ENCODE measurements at places on chromosomes 12 and 14.

DNA sequence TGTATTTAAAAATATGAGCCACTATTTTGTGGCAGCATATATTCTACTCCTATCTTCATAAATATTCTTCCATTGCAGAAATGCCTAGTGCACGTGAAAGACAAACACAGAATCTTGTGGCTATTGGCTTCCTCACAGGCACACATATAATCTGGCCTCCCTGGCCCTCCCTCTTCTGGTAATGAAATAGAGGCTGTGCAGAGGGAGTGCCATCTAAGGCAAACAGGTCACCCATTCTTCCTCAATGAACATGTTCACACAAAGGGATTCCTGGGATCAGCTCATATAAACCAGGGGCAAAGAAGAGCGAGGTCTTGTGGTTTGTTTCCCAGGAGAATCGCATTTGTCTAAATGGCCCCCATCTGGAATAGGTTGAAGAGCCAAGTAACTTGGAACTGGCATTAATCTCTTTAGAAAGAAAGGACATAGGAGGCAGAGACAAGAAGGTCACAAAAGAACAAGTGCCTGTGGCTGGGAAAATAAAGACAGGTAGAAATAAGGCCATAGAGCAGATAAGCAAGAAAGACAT is 171.6 kb upstream of the PTPRQ start:
- DNase-seq: no peak

DNA sequence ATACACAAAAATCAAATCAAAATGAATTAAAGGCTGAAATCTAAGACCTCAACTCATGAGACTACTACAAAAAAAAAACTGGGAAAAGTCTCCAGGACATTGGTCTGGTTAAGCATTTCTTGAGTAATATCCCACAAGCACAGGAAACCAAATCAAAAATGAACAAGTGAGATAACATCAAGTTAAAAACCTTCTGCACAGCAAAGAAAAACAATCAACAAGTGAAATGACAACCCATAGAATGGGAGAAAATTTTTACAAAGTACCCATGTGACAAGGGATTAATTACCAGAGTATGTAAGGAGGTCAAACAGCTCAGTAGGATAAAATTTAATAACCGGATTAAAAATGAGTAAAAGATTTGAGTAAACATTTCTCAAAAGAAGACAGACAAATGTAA is 338.7 kb downstream of the SLC16A7 start:
- no peak for DNase-seq

DNA sequence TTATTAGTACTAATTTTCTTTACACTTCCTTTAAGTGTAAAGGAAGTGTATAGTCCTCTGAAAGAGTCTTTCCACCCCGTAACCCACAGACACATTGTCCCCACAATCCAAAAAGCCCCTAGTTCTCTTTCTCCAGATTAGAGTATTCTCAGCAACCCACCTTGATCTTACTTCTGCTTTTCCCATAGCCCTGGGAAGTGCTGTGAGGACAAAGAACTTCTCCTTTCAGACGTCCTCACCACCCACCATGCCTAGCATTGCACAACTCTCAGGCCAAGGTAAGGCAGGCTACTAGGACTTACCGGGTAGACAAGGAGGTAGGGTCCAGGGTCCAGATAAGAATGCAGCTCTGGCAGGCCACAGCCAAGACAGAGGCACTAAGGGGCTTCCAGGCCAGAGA is 7.4 kb downstream of the AAAS start:
- peak; percentile 86 for DNase-seq

DNA sequence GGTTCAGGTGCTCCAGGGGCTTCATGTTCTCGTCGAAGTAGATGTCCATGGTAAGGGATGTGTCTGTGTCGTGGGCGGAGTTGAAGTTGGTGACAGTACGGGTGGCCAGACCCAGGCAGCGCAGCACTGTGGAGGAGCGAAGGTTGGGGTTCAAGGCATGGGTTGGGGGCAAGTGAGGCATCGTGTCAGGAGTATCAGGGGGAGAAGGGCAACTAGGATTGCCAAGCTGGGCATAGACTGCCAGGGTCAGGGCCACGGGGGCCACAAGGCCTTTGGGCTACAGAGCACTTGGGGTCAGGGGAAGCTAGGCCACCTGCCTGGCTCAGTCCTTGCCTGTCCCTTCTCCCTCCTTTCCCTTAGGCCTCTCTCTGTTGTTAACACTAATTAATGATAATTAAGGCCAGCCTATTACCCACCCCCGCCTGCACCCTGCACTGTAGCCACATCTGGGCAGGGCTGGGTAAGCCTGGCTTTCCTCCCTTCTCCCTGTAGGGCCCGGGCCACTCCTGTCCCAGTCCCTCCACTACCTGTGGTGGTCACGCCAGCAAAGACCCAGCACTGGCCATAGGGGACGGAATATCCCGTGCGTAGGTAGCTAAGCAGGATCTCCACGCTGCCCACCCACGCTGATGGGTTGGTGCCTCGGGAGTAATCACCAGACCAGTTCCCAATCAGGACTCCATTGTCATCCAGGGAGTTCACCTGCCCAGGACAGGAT is 4.3 kb downstream of the TGM1 start:
- DNase-seq: no peak

GRCh38 chr12:47858511-47859266 is 39.0 kb upstream of the HDAC7 start:
- no peak for DNase-seq

GRCh38 chr12:109533487-109533740 is 39.9 kb downstream of the MMAB start:
- DNase-seq: no peak

GRCh38 chr12:77352946-77353345 is 287.6 kb upstream of the E2F7 start:
- no peak for DNase-seq

DNA sequence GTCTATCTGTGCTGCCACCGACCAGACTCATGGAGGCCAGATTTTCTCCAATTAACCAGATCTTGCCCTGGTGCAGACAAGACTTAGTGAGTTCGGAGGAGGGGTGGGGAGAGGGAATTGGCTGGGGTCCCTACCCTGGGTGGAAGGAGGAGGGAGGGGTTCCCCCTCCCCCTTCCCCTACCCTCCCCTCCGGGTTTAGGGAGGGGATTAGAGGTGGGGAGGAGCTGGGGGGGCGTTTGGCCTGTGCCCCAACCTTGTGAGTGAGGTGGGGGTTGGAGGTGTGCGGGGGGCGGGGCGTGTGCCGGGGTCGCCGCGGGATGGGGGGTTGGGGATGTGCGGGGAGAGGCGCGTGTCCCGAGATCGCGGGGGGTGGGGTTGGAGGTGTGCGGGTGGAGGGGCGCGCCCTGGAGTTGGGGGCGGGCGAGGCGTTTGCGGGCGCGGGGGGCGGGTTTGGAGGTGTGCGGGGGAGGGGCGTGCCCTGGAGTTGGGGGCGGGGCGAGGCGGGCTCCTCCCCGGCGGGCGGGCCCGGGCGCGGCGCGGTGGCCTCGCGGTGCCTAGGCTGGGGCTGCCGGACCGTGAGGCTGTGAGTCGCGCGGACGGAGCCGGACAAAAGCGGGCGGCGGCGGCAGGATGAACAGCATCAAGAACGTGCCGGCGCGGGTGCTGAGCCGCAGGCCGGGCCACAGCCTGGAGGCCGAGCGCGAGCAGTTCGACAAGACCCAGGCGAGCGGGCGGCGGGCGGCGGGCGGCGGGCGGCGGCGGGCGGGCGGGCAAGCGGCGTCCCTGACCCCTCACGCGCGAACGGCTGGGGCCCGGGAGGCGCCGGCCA is at the start of gene HIP1R:
Gene HIP1R (plus strand): TSS at position 537 of the 829 bp plus-strand sequence. CDS start 94 bp downstream, at position 631.
- DNase-seq: peak; percentile 58

DNA sequence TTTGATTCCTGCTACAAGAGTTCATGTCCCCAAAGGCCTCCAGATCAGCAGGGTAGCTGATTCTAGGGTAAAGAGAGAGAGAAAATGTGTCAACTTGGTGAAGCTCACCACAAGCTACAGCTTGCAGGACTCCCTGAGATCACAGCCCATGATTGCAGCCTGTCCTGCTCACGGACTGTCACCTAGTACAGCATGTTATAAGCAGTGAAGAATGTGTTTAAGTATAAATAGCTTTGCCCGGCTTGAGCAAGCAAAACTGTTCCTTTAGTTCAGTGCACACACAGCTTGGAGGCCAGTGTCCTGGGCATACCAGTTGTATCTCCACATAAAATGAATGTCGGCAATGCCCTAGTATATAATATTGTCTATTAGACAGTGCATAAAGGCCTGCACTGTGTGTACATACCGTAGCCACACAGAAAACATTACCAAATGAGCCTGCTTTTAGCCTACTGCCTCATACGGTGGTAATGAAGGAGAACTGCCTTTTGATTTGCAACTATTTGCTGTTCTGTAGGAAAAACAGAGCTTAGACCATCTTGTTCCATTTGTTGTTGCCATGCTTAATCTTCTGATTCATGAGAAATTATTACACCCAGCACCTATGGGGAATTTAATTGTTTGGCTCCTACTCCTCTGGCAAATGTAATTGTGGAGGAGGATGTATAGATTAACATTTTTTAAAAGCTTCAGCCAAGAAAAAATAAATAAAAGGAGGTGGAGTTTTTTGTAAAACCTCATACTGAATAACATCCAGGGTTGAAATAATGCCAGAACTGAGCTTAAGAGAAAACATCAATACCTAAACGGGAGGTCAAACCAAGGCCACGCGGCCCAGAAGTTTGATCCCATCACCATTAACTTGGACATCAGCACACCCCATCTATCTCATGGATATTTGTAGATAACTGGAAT is 108.1 kb upstream of the G2E3 start:
- no peak for DNase-seq

DNA sequence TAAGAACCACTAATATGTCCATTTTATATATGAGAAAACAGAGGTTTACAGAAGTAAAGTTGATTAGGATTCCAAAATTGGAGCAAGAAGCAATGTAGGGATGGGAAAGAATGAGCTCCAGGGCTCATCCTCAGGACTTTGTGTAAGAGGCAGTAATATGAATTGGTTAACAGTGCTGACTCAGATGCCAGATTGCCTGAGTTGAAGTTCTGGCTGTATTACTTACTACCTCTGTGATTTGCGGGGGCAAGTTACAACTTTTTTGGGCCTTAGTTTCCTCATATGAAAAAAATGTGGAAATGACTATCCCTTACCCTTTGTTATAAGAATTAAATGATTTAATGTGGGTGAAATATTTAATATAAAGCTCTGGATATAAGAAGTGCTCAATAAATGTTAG is 35.1 kb upstream of the PPP2R5E start:
- DNase-seq: no peak

- DNase-seq: no peak
Observed at GRCh38 chr12:102950950-102951619, 6.4 kb upstream of the ASCL1 start.

DNA sequence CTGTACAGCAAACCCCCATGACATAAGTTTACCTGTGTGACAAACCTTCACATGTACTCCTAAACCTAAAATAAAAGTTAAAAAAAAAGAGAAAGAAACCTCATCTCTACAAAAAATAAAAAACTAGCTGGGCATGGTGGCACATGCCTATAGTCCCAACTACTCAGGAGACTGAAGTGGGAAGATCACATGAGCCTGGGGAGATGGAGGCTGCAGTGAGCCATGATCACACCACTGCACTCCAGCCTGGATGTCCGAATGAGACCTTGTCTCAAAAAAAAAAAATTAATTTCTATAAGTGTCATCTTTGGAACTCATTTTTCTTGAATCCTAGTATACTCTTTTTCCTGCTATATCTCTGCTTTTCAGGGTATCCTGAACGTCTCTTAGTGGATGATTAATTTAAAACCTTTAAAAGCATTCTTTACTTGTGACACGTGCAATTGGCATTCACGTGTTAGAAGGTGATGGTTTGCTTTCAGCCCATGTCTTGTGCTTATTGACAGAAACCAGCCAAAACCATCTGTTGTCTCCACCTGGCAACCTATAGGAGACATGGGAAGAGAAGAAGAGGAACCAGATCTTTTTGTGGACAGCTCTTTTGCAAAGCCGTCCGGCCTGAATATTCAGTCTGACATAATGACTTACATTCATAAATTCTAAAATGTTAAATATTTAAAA is 30.6 kb upstream of the PPFIBP1 start:
- DNase-seq: no peak

- DNase-seq: no peak
Observed at GRCh38 chr12:50642035-50642451, 121.9 kb upstream of the ATF1 start.

DNA sequence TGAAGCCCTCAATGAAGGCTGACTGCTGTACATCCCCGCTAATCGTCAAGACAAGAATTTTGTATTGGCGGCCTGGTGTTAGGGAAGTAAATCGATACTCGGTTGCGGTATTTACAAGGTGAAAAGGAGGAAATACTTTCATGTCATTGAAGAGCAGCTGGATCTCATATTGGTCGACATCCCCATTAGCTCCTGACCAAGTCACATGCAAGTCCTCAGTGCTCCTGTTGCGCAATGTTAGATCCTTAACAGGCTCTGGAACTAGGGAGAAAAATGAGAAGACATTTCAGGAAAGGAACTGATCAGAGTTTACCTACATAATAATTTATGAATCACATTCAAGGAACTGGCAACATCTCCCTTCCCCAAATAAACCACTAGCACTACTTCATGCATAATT is 66.2 kb downstream of the PTPRB start:
- DNase-seq: no peak

DNA sequence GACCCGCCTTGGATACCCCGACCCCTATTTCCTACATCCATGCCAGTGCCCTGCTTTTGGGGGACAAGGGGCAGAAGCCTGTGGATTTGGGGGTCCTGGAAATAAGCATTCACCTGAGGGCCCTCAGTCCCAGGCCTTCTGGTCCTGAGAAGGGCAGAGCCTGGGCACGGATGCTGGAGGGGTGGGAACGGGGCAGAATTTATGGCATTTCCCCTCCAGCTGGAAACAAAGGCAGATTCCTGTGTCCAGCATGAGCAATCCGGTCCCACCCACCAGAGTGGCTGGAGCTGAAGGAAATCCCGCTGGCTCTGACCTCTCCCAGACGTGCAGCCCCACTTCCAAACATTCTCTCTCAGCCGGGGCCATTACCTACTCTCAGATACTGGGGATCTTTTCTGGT is 9.3 kb downstream of the ANKRD33 start:
- no peak for DNase-seq

GRCh38 chr12:115891556-115892164 is 385.8 kb downstream of the MED13L start:
- no peak for DNase-seq

GRCh38 chr12:120579179-120579578 is 2.0 kb downstream of the POP5 start:
- no peak for DNase-seq

GRCh38 chr12:45326358-45326975 is 110.6 kb downstream of the ANO6 start:
- no peak for DNase-seq

DNA sequence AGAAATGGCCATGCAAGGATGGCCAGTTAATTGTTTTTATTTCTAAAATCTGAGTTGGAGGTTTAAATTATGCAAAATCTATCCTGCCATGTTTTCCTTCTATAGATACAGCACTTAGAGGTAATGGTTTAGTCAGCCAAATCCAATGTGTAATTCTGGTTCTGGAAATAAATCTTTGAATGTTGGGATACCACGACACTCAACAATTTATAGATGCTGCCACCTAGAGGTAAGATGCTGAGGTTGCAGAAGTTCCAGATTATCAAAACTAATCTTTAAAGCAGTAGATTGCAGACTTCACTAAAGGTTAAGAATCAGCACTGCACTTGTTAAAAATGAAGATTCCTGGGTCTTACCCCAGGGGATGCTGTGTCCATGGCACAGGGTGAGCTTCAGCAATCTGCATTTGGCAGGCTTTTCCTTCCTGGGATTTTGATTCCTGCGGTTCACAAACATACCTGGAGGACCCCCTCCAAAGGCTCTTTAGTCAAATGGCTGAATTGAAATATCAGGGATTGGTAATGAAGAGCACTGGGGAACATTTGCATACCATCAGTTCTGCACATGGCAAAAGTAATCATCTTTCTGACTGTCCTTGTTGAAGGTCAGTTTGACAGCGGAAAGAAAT is 53.4 kb upstream of the ANO4 start:
- peak; percentile 13 for DNase-seq

- no peak for DNase-seq
Observed at GRCh38 chr14:59356767-59357166, 108.4 kb downstream of the GPR135 start.
